ENCODE measurements at places on chromosomes 1 and 21. TPM values are rescaled to one million over a fixed set of nuclear protein-coding genes. Genes with fewer than 3 reads are reported as not detected.

Gene ADORA1
- 2.0 TPM for total RNA-seq

Gene COL9A2
- 224 TPM for total RNA-seq

Gene CHML
- 11.5 TPM for total RNA-seq

Gene ADAM30
- not detected for total RNA-seq

Gene LORICRIN
- not detected for total RNA-seq

Gene TEX38
- not detected for total RNA-seq

Gene FASLG
- not detected for total RNA-seq

Gene KRTAP13-4
- total RNA-seq: not detected
